Stimulated activated CD4-positive, alpha-beta T cell treated with anti-CD3 and anti-CD28 coated beads, Interleukin-15, amount 100 ng/mL, for 1 hour (primary cell): ENCODE measurements at places on chromosomes 3 and 15.

DNA sequence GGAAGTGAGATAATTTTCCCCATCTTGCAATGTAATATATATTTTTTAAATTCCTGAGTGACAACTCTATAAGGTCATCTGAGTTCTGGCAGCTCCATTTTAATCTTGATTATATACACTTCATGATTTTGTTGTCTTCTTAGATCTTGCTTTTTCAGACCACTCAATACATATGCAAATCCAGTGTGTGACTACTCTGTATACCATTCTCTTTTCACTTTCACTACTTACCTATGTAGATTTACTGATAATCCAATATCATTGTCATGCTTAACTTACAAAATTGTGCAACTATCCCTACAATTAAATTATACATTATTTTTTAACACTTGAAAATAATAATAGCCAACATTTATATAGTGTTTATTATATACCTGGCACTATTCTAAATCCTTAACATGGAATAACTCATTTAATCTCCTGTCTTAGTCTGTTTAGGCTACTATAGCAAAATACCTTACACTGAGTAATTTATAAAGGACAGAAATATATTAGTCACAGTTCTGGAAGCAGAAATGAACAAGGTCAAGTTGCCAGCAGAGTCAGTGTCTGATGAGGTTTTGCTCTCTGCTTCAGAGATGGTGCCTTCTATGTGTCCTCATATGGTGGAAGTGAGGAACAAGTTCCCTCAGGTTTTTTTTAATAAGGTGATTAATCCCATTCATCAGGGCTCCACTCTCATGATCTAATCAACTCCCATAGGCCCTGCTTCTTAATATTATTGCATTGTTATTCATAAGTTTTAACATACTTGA, 338.5 kb downstream of the TUSC7 start:
- no peak for DNase-seq

GRCh38 chr3:144652573-144652972, 681.0 kb downstream of the DIPK2A start:
- DNase-seq = no peak

DNA sequence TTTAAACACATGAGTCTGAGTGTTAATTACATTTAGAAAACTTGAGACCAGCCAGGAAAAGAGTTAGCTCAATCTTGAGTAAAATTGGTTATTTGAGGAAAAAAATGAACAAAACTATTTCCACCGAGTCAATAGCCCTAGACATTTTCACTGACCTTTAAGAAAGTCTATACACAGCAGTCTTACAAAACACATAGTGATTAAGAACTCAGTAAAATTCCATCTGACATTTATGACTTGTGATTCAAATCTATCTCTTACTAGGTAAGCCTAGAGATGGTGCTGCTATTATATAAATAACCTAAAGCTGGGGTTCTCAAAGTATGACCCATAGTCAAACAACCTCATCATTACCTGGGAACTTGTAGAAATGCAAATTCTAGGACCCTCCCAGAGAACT, 109.1 kb upstream of the COL8A1 start:
- no peak for DNase-seq

DNA sequence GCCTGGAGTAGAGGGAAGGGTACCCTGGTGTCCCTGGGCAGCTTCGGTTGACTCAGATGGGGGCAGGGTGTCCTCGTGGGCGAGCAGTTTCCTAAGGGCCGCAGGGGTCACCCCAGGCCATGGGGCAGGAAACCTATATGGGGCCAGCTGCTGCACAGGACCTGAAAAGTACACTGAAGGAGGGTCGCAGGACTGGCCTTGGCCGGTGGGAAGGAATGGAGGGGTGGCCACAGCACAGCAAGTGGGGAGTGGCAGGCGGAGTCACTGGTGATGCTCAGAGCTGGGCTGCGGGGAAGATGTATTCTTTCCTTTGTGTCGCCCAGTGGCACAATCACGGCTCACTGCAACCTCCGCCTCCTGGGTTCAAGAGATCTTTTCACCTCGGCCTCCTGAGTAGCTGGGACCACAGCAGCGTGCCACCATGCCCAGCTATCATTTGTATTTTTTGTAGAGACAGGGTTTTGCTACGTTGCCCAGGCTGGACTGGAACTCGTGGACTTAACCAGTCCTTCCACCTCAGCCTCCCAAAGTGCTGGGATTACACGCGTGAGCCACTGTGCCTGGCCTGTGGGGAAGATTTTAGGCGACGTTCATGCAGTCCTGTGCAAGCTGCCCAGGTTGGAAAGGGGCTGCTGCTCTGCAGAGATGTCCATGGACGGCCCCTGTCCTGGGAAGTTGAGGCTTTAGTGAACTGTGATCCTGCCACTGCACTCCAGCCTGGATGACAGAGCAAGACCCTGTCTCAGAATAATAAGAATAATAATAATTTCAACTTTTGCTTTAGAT, 57.2 kb downstream of the EFCAB12 start:
- DNase-seq = no peak

DNA sequence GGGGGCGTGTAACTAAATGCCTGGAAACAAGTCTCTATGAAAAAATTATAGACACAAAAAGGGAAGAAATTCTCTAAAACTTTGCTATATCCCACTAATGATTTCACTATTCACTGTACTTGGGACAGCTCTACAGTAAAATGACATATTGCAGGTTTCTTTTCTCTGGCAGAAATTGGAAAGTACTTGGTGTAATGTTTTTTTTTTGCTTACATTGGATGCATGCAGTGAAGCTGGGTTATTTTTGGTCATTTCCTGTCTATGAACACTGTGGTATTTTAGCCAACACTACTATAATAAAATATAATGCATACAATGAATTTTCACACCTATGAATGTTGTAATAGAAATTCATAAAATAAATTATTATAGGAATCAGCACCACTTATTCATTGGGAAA, 109.7 kb downstream of the LRRC49 start:
- DNase-seq = no peak

- DNase-seq = no peak
Measured at GRCh38 chr3:84538597-84538996, 420.2 kb upstream of the CADM2 start.

- DNase-seq = peak; percentile 26
Measured at GRCh38 chr15:82108489-82109078, 62.8 kb upstream of the MEX3B start.

DNA sequence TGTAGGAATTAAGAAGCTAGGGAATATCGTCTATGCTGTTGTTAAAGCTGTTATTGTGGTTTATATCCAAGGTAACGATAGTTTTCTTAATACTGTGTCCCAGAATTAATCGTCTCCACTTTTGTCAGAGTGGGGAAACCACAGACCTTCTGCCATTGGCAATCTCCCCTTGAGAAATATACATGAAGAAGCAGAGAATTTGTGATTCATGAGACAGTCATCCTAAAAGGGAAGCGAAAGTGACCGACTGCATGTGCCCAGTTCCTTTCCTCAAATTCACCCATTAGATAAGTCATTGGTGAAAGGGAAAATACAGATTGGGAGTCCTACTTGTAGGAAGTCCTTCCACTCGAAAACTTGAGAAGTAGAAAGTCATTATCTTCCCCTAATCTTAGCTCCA, 26.6 kb downstream of the DIPK2A start:
- DNase-seq = no peak

- no peak for DNase-seq
Measured at GRCh38 chr3:127005864-127006500, 23.1 kb downstream of the PLXNA1 start.

GRCh38 chr3:117997201-117998049, 1037.2 kb downstream of the IGSF11 start:
- DNase-seq = no peak

- DNase-seq = no peak
Measured at GRCh38 chr3:99477650-99478049, 160.7 kb upstream of the COL8A1 start.

DNA sequence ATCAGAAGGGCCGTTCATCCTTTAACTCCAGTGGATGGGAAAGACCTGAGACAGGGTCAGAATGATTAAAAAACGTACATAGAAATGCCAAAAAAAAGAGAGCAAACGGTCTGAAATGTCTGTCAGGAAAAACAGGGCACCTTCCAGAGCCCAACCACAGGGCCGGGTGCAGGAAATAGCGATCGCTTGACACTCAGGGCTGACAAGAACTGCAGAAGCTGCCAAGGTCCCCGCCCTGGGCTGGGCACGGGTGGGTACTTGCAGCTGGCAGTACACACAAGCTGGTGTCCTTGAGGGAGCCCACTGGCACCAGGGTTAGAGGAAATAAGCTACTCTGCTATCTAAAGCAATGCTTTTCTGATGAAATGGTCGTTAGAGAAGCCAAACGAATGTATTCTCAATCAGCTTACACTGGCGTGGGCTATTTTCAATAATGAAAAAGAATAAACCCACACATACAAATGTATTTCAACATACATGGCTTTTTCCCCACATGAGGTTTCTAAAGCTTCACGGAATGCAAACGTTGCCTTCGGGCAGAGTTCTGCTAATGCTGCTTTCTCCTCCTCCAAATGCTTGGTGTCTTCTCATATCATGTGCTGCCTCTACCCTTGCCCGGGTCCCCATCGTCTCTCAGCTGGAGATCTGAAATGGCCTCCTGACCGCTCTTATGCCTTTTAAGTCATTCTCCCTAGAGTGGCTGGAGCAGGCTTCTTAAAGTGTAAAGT, 15.6 kb downstream of the FRMD4B start:
- DNase-seq = no peak

DNA sequence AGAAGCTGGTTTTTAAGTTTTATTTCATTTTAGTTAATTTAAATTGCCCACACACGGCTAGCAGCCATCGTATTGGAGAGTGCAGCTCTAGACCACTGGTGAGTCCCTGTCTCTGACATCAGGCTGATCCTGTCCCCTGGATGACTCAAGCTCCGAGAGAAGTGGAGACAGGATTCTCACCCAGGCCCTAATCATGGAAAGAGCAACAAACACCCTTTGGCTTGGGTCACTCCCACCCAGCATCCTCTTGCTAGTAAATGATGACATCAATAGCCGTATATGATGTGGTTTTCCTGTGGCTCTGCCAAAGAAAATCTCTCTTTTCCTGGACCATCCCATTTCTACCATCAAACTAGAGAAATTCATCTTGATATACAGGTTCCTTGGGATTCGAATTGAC, 182.2 kb downstream of the NTRK3 start:
- no peak for DNase-seq

DNA sequence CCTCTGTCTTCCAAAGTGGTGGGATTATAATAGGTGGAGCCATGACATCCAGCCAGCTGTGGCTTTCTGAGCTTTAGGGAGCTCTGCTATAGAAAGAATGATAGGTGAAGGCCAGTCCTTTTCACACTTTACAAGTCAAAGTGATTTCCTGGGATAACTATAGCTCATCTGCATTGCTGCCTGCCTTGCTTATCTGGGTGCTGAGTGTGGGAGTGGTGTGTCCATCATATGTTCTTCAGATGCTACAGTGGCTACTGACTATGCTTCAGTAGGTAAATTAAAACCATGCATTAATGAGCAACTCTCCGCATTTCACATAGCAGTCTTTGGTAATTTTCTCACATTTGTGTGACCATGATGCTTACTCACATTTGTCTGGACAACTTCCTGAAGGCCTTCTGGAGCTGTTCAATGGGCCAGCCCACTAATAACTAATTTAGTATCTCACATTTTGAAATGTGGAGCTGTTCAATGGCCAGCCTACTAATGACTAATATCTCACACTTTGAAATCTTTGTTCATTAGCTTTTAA, 23.4 kb downstream of the RHOA start:
- DNase-seq = no peak

DNA sequence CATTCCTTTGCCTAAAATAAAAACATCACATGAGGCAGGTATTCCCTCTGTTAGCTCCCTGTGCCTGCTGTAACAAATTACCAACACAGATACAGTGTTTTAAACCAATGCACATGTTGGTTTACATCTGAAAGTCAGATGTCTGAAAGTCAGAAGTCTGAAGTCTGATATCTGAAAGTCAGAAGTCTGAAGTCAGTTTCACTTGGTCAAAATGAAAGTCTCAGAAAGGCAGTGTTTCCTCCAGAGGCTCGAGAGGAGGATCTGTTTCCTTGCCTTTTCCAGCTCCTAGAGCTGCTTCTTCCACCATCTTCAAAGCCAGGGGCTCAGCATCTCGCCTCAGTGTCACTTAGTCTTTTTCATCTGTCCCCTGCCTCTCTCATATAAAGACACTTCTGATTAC, 22.0 kb downstream of the SST start:
- no peak for DNase-seq
